ENCODE measurements at places on chromosomes 3 and 15.

GRCh38 chr3:56785499-56785898, 16.2 kb downstream of the ARHGEF3 start:
- no peak for DNase-seq

DNA sequence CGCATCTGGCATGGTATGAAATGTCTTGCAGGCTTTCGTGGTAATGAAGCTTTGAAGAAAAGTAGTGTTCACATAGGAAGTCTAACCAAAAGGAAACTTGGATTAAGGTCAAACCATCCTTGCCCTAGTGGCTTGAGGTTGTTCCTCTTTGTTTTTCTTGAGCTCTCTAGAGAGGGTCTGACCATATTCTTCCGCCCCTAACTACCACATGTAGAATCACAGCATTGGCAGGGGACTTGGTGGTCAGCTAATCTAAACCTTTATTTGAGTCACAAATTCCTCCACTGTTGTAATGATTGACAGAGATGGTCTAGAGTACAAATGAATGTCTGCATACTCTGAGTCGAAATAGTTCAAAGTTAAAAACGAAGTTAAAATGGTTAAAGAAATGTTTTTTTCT, 39.1 kb upstream of the PHLDB2 start:
- no peak for DNase-seq

GRCh38 chr3:156693166-156693565, 18.8 kb downstream of the TIPARP start:
- no peak for DNase-seq

DNA sequence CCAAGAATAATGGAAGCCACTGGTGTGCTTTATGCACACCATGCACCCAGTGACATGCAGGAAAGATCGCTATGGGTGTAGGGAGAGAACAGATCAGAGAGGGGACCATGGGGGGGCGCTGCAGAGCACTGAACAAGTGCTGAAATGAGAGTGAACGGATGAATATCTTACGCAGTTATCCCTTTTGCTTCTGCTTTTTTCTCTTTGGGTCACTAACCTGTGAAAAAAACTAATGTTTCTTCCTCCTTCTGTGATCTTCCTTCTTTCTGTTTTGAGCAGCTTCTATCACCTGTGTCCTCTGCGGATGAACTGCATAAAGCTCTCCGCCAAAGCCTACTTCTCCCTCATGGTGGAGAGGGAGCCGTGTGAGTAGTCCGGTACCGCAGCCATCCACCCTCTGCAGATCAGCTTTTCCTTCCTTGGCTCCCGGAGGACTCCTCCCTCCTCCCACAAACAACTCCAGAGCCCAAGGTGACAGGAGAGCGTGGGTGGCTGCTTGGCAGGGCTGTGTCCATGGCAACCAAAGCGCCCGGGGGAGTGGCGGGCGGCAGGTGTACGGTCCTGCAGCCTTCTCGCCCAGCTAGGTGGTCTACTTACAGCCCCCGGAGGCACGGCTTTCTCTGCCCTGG, 106.2 kb downstream of the DGKG start:
- no peak for DNase-seq

DNA sequence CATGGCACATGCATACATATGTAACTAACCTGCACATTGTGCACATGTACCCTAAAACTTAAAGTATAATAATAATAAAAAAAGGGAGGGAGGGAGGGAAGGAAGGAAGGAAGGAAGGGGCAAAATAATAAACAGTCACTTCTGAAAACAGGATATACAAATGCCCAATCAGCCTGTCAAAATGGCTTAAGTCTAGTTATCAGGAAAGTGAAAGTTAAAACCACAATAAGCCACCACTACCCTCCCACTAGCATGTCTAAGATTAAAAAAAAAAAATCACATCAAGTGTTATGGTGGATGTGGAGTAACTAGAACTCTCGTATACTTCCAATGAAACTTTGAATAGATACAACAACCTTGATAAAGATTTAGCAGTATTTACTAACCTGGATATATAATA, 145.6 kb upstream of the GMNC start:
- no peak for DNase-seq

DNA sequence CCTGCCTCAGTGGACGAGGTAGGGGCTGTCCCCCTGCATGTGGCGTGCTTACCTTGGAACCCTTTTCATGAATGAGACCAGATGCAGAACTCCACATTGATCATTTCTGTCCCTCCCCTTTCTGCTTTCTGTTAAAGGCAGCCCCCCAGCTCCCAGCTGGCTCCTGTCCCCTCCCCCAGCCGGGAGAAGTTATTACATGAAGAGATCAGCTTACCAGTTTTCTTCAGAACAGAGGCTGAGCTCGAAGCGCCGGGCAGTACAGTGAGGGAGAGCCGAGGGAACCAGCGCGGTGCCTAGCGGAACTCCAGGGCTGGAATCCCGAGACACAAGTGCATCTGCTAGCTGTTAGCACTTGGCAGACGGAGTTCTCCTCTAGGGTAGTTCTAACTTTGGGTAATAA, 263.3 kb upstream of the NR2E3 start:
- no peak for DNase-seq

- no peak for DNase-seq
Measured at GRCh38 chr15:90036343-90036742, 35.2 kb downstream of the ZNF710 start.

DNA sequence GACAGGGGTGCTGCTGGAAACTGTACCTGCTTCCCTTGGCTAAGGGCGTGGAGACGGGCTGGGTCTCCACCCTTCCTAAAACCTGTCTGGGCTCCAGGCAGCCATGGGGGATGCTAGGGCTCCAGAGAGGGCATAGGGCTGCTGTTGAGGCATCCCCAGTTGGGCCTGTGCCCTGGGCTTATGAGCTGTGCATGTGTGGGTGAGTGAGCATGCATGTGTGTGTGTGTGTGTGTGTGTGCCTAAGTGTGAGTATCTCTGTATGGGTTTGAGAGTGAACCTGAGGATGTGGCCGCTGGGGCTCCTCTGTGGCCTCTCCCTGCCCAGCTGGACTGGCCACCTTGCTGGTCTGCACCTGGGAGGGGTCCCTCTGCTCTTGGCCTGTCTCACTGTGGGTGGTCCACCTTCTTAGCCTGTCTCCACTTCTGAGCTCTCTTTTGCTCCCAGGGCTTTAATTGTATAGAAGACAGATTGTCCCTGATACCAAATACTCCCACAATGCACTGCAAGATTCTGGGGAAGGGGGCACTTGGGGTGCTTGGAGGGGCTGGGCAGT, 11.9 kb upstream of the TMEM115 start:
- no peak for DNase-seq

GRCh38 chr15:57320631-57321220, 55.6 kb upstream of the CGNL1 start:
- no peak for DNase-seq

DNA sequence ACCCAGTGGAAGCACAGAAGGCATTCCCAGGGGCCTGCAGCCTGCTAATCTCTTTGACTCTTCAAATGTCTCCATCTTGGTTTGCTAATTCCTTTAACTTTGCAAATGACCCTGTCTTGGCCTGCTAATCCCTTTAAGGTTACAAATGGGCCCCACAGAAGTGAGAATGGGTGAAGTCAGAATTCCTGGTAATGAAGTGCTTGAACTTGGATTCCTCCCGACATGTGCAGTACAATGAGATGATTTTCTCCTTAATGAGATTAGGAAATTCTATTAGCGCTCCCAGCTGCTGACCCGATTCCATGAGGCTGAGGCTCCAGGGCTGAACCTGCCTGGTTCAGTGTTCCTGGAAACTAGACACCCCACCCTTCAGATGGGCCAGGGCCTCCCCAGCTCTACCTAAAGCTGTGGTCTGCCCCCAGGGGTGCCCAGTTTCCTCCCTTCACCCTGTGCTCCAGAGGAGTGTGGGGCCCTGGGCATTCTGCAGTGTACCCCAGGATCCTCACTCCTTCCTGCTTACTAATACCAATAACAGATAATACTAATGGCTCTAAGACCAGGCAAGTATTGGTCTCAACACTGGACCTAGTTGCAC, 47.4 kb downstream of the SCN5A start:
- DNase-seq, result no peak

DNA sequence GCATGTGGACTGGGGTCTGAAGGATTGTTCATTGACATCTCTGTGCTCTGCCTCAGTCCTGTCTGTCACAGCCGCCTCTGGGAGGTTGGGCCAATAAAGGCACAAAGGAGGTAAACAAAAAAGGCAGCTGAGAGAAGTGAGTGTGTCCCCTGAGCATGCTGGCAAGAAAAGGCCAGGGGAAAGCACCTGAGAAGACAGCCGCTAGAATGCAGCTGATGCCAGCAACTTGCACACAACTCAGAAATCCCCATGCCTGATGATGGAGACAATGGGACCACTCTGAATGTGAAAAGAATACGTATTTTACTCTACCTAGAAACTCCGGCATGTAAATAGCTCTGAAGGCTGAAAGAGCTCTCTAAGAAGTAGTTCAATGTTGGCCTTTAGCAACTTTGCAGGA, 118.7 kb downstream of the KCNH8 start:
- no peak for DNase-seq

DNA sequence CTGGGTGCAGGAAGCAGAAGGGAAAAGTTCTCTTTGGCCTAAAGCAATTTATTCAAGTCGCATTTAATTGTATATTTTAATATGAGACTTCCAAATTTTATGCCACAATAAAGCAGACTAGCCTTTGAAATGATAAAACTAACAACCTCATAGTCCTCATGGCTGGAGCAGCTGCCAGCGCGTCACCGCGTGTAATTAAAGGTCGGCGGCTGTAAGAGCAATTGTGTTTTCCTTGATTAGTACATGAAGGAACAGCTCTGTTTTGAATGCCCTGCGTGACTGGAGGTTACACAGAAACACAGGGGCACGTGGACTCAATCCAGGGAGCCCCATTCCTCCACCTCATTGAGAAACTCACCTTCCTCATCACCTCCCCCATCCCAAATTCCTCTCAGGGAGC, 10.1 kb upstream of the LRRC15 start:
- DNase-seq, result no peak

GRCh38 chr3:194740859-194741491, 55.3 kb downstream of the FAM43A start:
- DNase-seq, result no peak

GRCh38 chr3:159273608-159274007, 471.8 kb downstream of the MFSD1 start:
- DNase-seq, result no peak

DNA sequence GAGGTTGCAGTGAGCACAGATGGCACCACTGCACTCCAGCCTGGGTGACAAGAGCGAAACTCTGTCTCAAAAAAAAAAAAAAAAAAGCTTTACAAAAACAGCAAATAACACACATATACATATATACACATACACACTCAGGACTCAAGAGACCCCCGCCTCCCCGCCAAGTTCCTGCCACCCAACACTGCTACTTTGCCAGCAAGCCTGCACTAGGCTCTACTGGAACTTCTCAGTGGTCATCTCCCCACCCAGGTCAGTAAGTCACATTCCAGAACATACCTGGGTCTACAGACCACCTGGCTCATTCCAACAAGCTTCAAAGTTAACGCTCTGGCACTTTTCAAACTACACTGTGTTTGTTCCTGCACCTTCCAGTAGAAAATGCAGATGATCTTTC, 62.3 kb downstream of the SENP2 start:
- DNase-seq, result no peak

- no peak for DNase-seq
Measured at GRCh38 chr3:4687167-4687566, 194.0 kb downstream of the ITPR1 start.

GRCh38 chr3:186492385-186492984, 51.7 kb downstream of the CRYGS start:
- DNase-seq, result no peak

DNA sequence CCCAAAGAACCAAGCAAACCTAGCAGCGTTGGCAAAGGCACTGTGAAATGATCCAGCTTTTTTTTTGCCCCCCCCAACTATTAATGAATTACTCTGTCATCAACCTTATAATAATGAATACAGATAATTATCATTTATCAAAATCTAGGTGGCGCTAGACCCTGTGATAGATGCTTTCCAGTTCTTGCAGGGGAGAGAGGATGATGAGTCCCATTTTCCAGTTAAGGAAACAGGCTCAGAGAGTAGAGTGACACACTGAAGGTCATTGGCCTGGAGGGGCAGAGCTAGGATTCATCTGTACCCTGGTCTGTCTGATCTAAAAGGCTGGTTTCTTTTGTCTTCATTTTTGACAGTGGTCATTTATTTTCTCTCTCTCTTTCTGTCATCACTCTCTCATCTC, 5.0 kb downstream of the ACOX2 start:
- DNase-seq, result no peak

GRCh38 chr3:95506174-95506573, 1308.2 kb upstream of the EPHA6 start:
- no peak for DNase-seq

GRCh38 chr3:47772788-47773187, 8.9 kb downstream of the SMARCC1 start:
- no peak for DNase-seq
